ENCODE measurements at places on chromosomes 3 and 15.

DNA sequence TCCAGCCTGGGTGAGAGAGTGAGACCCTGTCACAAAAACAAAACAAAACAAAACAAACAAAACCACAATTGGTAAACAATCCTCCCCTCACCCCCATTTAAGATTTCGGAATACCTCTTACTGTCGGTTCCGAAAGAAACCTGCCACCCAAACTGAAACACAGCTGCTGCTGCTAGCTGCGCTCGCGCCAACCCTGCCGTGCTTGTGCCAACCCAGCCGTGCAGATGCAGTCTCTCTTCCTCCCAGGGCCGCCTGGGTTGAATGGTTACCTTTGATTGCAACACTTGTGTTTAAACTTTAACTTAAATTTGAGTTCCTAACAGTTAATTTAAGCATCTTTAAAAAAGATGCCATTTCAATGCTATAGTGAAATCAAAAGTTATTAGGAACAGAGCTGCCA is 28.5 kb upstream of the SPTBN5 start:
- DNase-seq, result no peak

GRCh38 chr15:28888302-28888894 is 2.6 kb downstream of the APBA2 start:
- no peak for DNase-seq

- no peak for DNase-seq
Observed at GRCh38 chr3:190618330-190619030, 104.6 kb downstream of the IL1RAP start.

- no peak for DNase-seq
Observed at GRCh38 chr15:29822684-29823459, 604 bp upstream of the TJP1 start.

- no peak for DNase-seq
Observed at GRCh38 chr3:124351430-124352148, 359.7 kb upstream of the ROPN1 start.

- DNase-seq, result no peak
Observed at GRCh38 chr15:25469377-25469776, 30.6 kb upstream of the UBE3A start.

All from activated naive CD4-positive, alpha-beta T cell treated with Interleukin-2 at 50 U/mL for 16 hours (primary cell).